SK-N-SH treated with all-trans-retinoic acid at 6 μM for 48 hours (cell line): ENCODE measurements at places on chromosomes 5 and 9.

DNA sequence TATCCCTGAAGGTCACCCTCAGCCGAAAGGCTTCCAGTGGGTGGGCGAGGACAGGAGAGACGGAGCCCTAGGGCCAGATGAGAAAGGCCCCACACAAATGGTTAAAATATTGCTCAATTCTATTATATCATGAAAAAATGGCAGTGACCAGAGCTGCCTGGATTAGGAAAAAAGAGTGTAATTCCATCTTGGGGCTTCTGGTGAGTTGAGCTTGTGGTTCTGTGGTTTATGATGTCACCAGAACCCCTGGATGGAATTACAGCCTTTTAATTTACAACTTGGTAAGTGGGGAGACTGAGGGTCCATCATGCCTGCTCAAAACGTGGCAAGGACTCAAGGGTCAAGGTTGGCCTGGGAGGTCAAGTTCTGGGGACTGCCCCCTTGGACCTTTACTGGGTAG, 55.5 kb upstream of the STC2 start:
- ATAC-seq, result no peak

GRCh38 chr9:131617611-131618010, 72.3 kb downstream of the PRRT1B start:
- ATAC-seq, result no peak

- ATAC-seq, result peak; percentile 75
Measured at GRCh38 chr5:126003309-126003708, 419.9 kb upstream of the GRAMD2B start.

- no peak for ATAC-seq
Measured at GRCh38 chr5:179140293-179140692, 80.1 kb downstream of the ZNF354C start.
